Pulmonary artery endothelial cell (primary cell): ENCODE measurements at places on chromosomes 5 and 9. TPM values are rescaled to one million over a fixed set of nuclear protein-coding genes. Genes with fewer than 3 reads are reported as not detected.

DNA sequence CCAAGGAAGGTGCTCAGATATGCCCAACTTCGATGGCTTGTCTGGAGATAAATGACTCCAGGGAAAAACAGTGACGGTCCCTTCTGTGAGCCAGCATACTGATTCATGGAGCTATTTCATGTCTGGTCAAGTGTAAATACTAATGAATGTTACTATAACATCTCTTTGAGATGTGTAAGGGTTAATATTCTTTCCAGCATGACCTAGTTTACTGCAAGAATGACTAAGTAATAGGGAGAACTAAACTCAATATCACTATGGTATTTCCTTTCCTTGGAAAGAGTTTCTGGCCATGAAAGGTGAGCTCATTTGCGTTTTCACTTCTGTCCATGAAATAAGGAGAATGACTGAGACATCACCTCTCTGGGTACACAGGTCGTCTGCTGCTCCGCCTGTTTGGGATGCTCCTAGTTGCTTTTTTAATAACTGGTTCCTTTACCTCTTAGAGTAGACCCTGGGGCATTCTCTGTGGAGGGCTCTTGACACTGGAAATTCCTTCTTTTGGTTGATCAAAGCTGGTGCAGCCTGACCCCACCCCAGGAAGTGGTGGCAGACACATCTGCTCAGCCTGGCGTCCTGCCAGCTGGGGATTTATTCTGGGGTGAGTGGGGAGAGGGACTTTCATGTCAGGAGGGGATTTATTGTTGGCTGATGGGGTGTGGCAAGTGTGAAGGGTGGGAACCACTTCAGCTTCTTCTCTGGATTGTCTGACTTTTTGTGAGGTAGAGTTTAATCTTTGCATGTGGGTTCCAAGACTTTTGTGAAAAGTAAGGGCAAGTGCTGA, 250.0 kb upstream of the MPDZ start:
- no peak for DNase-seq

GRCh38 chr5:119366540-119366881, 10.7 kb downstream of the TNFAIP8 start:
- no peak for DNase-seq

DNA sequence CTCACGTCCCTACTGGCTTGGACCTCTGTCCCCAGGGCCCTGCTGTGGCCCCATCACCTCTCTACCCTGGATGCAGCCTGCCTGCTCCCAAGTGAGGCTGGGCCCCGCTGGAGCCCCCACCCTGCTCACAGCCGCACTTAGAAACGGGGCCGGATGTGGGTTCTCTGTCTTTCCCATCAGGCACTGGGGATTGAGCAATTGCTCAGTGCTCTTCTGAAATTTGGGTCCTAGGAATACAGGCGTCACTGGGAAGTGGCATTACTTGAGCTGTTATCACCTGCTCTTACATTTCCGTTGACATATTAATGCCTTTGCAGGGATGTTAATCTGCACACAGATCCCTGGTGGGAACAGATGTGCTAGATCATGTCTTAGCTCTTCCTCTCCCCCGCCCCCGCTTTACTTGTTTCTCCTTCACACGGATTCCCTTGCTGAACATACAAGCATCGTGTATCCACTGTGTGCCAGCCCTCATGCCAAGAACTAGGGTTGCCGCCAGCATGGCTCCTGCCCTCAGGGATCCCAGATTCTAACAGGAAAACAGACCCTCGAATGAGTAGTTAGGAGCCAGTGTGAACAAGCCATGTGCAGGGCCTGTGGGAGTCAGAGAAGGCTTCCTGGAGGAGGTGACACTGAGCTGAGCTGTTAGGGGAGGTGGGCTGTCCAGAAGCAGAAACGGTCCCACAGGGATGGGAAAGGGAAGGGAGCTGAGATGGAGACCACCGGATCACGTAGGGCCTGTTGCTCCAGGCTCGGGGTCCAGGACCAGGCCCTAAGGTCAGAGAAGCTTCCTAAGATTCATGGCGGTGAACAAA, 65.1 kb downstream of the NEK6 start:
- no peak for DNase-seq

CDKN2B gene
- total RNA-seq = 2.3 and 3.5 TPM in 2 replicates

ARHGEF37 gene
- 7.3 and 9.2 TPM in 2 replicates for total RNA-seq

C9orf50 gene
- total RNA-seq = not detected in 2 replicates

SEMA6A gene
- 0.35 and 0.92 TPM in 2 replicates for total RNA-seq
